Kidney (tissue), 22 donors: ENCODE measurements at places on chromosomes 4 and X.
A peak's percentile ranks its signal among the peaks of the same experiment; 100 is the strongest.

DNA sequence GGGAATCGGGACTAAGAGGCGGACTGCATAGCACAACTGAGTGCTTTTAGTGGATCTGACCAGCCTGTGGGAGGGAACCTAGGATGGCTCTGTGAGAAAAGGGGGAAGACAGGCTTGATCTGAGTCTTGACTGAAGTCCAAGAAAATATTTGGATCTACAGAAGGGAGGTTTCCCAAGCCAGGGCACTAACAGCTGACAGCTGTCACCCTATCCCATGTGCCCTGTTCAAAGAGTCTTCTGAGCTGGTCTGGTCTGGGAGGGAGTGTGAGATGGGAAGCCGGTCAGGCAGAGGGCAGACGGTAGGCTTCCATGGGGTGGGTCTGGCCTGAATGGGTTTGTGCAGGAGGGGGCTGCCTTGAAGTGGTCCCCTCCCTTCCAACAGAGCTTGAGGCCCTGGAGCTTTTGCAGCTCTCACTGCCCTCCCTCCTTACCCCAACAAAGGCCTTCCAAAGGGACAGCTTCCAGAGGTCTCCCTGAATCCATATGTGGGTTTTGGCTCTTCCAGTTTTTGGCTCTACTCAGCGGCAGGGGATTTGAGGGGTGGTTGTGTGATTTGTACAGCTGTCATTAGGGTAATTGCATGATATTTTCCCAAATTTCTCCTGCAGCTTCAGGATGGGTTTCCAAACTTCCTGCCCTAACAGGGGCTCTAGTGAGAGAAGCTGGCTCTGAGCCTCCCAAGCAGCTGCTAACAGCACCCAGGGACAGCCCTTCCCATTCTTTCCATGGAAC, 643.7 kb downstream of the BCOR start:
- H3K27ac ChIP-seq, result no peak overlapping the region
- H3K36me3 ChIP-seq, result no peaks in the 10 kb centered on the region
- DNase-seq, result no peak
- no peak overlapping the region for H3K4me3 ChIP-seq
- H3K27me3 ChIP-seq, result peaks cover 6% of the 10 kb centered on the region
- no peaks in the 10 kb centered on the region for H3K4me1 ChIP-seq

GRCh38 chr4:125283707-125284279, 31.0 kb upstream of the FAT4 start:
- H3K36me3 ChIP-seq, result no peaks in the 10 kb centered on the region
- H3K27ac ChIP-seq, result no peak overlapping the region
- H3K27me3 ChIP-seq, result no peaks in the 10 kb centered on the region
- no peak overlapping the region for H3K4me3 ChIP-seq
- no peaks in the 10 kb centered on the region for H3K4me1 ChIP-seq

GRCh38 chr4:128871948-128872347, 62.4 kb downstream of the JADE1 start:
- no peaks in the 10 kb centered on the region for H3K4me1 ChIP-seq

DNA sequence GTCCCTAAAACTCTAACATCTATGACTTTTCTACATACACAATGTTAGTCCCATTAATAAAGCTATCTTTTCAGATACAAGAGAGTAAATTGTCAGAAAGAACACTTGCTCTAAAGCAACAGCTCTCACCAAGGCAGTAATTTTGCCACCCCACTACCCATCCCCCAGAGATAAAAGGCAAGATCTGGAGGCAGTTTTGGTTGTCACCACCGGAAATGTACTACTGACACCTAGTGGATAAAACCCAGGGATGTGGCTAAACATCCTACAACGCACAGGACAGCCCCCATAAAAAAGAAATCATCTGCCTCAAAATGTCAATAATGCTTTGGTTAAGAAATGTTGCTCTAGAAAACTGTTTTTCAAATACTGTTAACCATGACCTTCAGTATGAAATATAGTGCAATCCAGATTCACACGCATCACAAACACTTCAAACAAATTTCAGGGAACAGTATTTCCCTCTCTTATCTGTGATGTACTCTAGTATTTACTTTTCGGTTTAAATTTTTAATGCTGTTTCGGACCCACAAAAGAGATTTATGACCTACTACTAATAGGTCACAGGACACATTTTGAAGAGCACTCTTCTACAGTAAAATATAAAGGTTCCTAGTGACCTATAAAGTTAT, 5.1 kb downstream of the FBXL5 start:
- H3K4me1 ChIP-seq, result peaks cover 19% of the 10 kb centered on the region
- H3K27ac ChIP-seq, result no peak overlapping the region
- peak; percentile 76 for DNase-seq
- H3K4me3 ChIP-seq, result no peak overlapping the region

DNA sequence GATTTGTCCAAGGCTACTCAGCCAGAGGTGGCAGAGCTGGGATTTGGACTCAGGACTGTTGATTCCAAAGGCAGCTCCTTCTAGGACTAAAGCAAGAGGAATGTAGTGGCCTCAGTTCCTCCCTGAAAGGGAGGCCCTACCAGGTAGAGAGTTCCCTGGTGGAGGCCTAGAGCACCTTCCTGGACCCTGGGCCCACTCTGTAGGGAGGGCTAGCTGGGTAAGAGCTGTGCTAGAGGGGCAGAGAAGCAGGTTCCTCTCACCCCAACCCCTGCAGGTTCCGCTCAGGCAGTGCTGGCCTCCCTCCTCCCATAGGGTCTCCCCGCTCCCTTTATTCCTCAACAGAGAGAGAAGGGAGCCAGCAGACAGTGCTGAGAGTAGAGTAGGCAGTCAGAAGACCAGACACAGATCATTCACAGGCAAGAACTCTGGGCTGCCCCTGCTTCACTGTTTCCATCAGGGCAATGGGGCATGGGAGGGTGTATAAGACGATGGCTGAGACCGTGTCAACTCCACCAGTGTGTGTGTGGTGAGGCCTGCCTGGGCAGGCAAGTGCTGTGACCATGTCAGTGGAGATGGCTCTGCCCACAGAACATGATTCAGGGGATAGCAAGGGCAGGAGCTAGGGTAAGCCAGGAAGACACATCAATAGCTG, 12.4 kb upstream of the PJA1 start:
- H3K4me1 ChIP-seq, result no peaks in the 10 kb centered on the region
- no peak for DNase-seq
- H3K36me3 ChIP-seq, result no peaks in the 10 kb centered on the region

DNA sequence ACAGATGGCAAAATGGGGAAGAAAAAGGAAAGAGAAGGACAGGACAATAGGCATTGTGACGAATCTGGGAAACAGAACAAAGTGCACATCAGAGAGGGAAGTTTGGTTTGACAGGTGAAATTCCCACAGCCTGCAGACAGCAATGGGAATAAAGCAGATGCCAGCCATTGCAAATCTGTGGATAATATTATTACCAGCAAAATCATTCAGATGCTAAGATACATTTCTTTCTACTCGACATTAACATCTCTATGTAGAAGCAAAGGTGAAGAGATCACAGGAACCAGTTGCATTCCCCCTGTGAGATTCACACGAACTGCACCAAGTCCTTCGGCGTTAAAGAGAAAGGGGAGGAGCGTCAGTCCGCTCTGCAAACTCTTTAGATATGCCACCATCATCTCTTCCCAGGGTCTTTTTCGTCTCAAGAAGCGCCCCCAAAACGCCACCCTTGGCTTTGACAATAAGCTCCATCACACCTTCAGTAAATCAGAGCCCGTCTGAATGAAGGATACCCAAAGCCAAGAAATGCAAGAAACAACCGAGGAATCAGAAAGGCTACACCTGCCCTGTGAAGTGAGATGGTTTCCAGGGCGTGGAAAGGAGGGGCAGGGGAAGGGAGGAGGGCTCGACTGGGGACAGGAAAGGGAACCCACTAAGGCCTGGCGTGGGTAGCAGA, 1.9 kb downstream of the NEUROG2 start:
- DNase-seq, result peak; percentile 14
- no peak overlapping the region for H3K27ac ChIP-seq
- H3K27me3 ChIP-seq, result peaks cover 66% of the 10 kb centered on the region
- no peak overlapping the region for H3K4me3 ChIP-seq
- no peaks in the 10 kb centered on the region for H3K36me3 ChIP-seq

DNA sequence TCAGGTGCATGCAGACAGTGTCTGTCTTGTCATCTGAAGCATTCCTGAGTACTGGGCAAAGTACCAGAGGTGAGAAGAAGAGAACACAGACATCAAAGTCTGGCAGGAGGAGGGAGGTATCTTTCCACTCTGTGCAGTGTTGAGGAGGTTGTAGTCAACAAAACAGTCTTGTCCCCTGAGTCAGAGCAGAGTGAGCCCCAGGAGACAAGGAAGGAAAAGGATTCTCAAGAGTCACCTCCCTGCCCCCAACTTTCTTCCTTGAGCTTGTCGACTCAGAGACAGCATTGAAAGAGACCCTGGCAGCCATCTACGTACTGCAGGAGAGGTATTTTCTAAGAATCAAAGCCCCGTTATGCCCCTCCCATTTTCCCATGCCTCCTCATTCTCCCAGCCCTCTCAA, 4.4 kb upstream of the SRPX start:
- DNase-seq, result no peak
- H3K4me3 ChIP-seq, result no peak overlapping the region
- no peak overlapping the region for H3K27ac ChIP-seq
- no peaks in the 10 kb centered on the region for H3K4me1 ChIP-seq
- no peaks in the 10 kb centered on the region for H3K36me3 ChIP-seq

DNA sequence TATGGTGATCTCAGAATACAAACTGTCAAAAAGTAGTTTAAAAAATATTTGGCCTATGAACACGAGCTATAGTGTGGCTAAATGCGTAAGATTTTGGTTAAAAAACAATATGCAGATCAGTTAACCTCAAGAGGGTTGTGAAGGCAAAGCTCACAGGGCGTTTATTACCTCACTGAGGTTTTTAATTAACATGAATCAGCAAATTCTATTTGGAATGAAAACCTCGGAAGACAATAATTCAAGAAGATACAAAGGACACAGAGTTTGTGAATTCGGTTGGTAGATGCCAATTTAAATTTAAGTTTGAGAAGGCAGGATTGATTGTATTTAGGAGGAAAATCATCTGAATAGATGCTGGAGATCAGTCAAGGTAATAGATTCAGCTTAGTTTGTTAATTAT, 1434.6 kb downstream of the C4orf33 start:
- no peaks in the 10 kb centered on the region for H3K4me1 ChIP-seq
- DNase-seq, result no peak
- H3K36me3 ChIP-seq, result no peaks in the 10 kb centered on the region
- H3K4me3 ChIP-seq, result no peak overlapping the region
- no peak overlapping the region for H3K27ac ChIP-seq

DNA sequence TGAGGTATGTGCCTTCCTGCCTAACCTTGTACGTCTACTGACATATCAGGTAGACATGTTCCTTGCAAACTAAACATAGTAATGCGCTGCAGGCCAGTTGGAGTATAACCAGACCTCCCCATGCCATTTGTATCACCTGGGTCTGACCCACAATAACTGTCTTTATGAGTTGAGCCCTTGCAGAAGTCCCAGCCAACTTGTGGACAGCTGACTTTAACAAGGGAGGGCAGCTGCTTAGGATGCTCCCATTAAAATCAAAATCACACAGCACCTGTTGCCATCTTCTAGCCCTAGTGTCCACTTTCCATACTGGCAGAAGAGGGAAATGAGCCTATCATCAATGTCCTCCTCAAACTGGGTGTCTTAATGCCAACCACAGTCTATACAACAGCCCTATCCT, 41.6 kb downstream of the KANTR start:
- no peak overlapping the region for H3K4me3 ChIP-seq
- DNase-seq, result no peak
- H3K27me3 ChIP-seq, result peaks cover 6% of the 10 kb centered on the region
- no peak overlapping the region for H3K27ac ChIP-seq
- no peaks in the 10 kb centered on the region for H3K36me3 ChIP-seq

DNA sequence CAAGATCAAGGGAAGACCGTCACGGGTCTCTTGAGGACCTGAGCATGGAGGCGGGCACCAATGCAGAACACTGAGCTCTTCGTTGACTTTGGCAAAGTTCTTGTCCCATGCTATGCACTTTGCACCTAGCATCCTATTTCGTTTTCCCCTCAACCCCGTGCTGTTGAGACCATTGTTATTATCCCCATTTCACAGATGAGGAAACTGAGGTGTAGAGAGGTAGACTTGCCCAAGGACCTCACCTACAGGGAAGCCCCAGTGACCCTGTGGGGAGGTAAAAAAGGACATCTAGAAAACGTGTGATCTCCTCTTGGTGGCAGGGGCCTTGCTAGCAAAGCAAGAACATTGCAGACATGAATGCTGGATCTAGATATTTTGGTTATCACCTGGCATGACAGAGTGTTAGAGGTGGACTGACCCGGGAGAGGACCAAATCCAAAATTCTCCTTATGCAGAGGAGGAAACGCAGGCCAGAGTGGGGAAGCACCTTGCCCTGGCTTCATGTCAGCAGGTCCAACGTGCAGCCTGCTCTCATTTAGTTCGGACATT, 48.5 kb downstream of the SEPSECS start:
- DNase-seq, result no peak
- H3K4me3 ChIP-seq, result no peak overlapping the region
- no peaks in the 10 kb centered on the region for H3K4me1 ChIP-seq
- no peaks in the 10 kb centered on the region for H3K27me3 ChIP-seq
- no peak overlapping the region for H3K27ac ChIP-seq

DNA sequence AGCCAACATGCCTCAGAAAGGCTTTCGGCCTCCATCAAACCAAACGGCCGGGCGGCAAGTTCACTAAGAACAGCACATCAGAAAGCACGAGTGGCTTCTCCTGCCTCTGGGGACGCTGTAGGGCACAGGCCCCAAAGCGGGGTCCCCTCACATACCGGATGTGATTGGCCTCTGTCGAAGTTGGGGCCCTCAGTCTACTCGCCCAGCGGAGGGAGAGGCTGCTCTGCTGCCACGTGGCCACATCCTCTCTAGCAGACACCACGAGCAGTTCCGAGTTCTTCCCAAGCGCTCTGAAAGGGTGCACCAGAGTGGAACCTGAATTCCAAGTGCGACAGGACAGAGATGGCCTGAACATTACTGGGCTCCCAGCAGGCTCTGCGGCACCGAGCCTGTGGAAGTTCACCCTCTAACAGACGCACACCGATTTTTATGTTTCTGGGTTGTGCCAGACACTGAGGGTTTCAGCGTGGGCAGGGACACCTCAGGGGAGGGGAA, 21.1 kb downstream of the NOP14 start:
- no peak for DNase-seq
- no peak overlapping the region for H3K4me3 ChIP-seq

DNA sequence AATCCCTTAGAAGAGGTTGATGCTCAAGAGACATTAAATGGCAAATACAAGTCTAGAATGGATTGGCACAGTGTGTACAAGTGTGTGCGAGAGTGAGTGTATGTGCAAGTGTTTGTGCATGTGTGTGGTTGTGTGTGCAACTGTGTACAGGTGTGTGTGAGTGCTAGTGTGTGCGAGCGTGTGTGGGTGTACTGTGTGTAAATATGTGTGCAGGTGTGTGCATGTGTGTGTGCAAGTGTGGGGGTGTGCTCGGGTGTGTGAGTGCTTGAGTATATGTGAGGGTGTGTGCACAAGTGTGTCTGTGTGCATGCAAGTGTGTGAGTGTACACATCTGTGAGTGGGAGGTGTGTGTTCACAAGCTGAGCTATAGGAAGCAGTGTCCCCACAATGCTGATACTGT, 5.9 kb downstream of the TREX2 start:
- H3K4me3 ChIP-seq, result no peak overlapping the region
- no peaks in the 10 kb centered on the region for H3K36me3 ChIP-seq
- H3K27me3 ChIP-seq, result no peaks in the 10 kb centered on the region
- no peak for DNase-seq
- H3K27ac ChIP-seq, result no peak overlapping the region
- H3K4me1 ChIP-seq, result no peaks in the 10 kb centered on the region

- peak overlapping the region; percentile 12 for H3K27ac ChIP-seq
- H3K4me1 ChIP-seq, result peaks cover 9% of the 10 kb centered on the region
- H3K27me3 ChIP-seq, result no peaks in the 10 kb centered on the region
- H3K36me3 ChIP-seq, result no peaks in the 10 kb centered on the region
- H3K4me3 ChIP-seq, result no peak overlapping the region
Observed at GRCh38 chr4:156962528-156962974, 9.0 kb downstream of the PDGFC start.
